ENCODE measurements at places on chromosomes 11 and 22. TPM values are rescaled to one million over a fixed set of nuclear protein-coding genes. Genes with fewer than 3 reads are reported as not detected.

GRCh38 chr11:22792497-22792896 is 37.1 kb downstream of the SVIP start:
- DNase-seq, result no peak

- peak; percentile 54 for DNase-seq
These were observed 1354.4 kb downstream of the LRRC4C start for GRCh38 chr11:40104941-40105550.

GRCh38 chr22:50417411-50418210 is 57.2 kb downstream of the SBF1 start:
- no peak for DNase-seq

DNA sequence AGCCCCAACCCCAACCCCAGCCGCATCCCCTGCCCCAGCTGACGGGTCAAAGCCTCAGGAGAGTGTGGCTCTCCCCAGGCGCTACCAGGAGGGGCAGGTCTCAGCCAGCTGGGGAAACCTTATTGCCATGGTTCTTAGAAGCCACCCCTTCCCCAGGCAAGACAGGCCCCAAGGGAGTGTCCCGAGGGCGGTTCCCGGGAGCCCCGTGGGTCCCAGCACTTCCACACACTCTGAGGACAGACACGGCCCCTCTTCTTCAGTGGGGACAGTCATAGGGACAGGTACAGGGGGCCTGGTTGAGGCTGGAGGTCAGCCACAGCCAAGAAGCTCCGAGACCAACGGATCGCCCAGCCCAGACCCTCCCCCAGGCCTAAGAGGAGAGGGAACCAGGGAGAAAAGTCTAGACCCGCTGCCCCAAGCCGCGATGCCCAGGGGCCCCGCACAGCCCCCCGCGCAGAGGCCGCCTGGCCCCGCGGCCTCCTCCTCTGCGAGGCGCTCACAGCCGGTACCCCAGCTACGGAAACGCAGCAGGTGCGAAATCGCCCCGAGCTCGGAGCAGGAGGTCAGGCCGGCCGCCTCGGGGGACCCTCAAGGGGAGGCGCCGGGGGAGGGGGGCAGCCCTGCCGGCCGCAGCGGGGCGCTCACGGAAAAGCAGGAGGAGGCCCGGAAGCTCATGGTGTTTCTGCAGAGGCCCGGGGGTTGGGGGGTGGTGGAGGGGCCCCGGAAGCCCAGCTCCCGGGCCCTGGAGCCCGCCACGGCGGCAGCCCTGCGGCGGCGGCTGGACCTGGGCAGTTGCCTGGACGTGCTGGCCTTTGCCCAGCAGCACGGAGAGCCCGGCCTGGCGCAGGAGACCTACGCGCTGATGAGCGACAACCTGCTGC is 2.6 kb downstream of the KLHDC7B start:
- DNase-seq, result no peak

DNA sequence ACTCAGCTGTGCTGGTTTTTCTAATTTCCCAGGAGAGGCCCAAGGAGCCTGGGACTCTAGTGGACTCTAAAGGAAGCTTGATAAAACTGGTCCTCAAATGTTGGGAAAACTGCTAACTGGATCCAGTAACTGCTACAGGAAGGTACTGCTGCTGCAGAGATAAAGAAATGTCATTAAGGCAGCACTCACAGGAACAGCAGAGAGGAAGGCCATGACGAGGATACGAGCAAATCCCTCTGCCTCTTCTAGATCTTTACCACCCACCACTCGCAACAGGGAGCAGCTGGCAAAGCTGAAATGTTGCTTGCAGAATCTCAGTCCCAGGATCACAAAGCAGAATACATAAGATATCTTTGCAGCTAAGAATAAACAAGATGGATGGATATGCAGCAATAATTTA is 23.5 kb downstream of the TTC28 start:
- no peak for DNase-seq

DNA sequence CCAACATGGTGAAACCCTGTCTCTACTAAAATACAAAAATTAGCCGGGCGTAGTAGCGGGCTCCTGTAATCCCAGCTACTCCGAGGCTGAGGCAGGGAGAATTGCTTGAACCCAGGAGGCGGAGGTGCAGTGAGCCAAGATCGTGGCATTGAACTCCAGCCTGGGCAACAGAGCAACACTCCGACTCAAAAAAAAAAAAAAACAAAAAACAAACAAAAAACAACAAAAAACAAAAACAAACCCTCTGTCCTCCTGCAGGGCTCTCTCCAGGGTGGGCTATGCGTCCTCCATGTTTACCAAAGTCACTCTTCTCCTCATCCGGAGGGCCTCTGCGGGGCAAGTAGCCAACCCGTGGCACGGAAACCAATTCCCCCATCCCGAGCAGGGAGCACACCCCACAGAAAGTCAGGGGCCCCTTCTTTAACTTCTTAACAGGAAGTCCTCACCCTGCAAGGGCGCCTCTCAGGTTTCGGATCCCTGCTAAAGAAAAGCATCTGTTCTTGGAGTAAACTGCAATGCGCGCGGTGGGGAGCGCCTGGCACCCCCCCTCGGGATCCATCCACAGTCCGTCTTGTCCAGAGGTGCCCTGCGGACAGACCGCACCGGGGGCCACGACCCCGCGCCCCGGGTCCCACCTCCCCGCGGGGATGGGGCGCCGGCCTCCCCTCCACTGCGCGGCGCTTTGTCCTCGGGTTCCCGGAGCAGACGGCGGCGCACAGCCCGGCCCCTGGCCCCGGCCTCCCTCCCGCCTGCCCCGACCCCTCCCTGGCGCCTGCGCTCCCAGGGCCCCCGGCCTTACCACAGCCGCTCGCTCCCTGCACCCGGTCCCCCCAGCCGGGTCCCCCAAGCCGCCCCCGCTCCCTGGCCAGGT is 712 bp downstream of the CERK start:
- DNase-seq, result peak; percentile 80

- no peak for DNase-seq
These were observed 5.2 kb downstream of the DGAT2 start for GRCh38 chr11:75773595-75774353.

- no peak for DNase-seq
These were observed 9.2 kb downstream of the ADORA2A start for GRCh38 chr22:24436553-24436952.

DNA sequence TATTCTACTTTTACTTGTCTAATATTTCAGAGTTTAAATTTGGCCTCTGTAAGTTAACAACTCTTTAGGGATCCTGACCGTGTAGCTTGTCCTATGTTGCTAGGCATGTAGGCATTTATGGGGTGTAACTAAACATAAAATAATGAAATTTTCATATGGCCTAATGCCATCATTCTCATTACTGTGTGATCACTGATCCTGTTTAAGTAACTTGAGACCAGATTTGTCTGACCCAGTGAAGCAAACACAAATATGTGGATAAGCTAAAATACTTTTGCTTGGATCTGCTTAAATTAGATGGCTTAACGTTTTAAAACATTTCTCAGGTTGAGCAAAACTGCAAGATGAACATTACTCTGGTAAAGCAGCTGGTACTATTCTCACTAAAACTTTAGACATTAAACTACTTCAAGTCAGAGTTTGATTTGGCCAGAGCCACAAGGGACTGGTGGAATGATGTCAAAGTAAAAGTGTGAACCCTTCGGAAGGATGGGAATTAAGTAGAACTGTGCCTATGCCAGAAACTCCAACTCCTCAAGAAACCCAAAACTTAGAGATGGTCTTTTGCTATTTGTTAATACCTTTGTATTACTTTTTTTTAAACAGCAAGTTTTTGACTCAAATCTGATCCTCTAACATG is 12.5 kb downstream of the QSER1 start:
- no peak for DNase-seq

DRD2 gene
- total RNA-seq, result 2.1 TPM

ZNF280B gene
- 10.6 TPM for total RNA-seq

TMPRSS13 gene
- 0.96 TPM for total RNA-seq

KDM4E gene
- not detected for total RNA-seq

OR8D1 gene
- not detected for total RNA-seq

OR51S1 gene
- not detected for total RNA-seq

SCGB2A2 gene
- total RNA-seq, result not detected

SLC22A8 gene
- total RNA-seq, result 0.16 TPM

HBE1 gene
- total RNA-seq, result 6.1 TPM

Data from endodermal cell (in vitro differentiated cells).